Ureter (tissue), 1 donor: ENCODE measurements at places on chromosomes 4 and X.

GRCh38 chr4:13627178-13627605 lies 333 bp downstream of the BOD1L1 start:
- no peak for DNase-seq

GRCh38 chr4:185219551-185220344 lies 10.3 kb downstream of the SNX25 start:
- DNase-seq, result peak; percentile 66

DNA sequence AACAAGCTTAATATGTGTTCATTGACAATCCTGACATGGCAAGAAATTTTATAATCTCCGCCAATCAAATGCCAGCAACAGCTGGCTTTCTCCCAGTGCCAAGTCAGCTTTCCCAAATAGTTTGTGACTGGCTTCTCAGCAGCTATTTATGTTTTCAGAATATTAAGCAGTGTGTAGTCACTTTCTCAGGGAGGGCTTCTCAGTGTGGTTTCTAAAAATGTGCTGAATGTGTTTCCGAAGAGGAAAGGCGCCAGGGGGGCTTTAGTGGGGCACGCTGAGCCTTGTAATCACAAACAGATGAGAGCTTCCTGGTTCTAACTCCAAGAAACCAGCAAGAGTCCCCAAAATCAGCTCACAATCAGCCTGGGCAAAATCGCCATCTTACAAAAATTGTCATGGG lies 258.7 kb upstream of the CPEB2 start:
- no peak for DNase-seq

- no peak for DNase-seq
These were observed 146.4 kb downstream of the GPC3 start for GRCh38 chrX:133838761-133839676.

- no peak for DNase-seq
These were observed 182.8 kb upstream of the C1QTNF7 start for GRCh38 chr4:15245006-15245530.

DNA sequence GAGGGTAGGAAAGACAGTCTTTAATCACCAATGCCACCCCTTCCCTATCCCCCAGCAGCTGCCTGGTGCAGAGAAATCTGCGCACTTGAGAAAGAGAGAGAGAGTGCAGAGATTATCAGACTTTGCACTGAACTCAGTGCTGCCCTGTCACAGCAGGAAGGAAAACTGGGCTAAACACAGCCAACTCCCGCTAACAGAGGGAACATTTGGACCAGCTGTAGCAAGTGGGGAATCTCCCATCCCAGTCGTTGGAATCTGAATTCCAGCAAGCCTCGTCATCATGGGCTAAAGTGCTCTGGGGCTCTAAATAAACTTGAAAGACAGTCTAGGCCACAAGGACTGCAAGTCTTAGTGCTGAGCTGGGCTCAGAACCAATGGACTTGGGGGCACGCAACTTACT lies 168.7 kb downstream of the DLG3 start:
- DNase-seq, result no peak

- no peak for DNase-seq
These were observed 32.7 kb upstream of the TMEM150C start for GRCh38 chr4:82594456-82594855.

DNA sequence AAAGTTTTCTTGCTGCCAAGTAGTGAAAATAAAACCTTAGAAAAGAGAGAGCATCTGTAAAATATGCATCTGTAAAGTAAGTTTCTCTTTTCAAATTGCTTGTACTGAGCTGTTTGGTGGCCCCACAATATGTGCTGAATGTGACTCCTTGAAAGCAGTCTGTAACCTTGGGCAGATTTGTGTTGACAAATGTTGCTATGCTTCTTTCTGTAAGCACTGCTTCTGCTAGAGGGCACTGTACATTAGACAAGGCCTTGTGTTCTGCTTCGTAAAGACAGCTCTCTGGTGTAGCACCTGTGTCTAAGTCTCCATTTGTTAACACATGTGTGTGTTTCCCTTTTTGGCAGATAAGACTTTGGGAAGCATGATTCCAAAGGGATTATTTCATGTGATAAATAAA lies 56.6 kb upstream of the NRK start:
- no peak for DNase-seq

DNA sequence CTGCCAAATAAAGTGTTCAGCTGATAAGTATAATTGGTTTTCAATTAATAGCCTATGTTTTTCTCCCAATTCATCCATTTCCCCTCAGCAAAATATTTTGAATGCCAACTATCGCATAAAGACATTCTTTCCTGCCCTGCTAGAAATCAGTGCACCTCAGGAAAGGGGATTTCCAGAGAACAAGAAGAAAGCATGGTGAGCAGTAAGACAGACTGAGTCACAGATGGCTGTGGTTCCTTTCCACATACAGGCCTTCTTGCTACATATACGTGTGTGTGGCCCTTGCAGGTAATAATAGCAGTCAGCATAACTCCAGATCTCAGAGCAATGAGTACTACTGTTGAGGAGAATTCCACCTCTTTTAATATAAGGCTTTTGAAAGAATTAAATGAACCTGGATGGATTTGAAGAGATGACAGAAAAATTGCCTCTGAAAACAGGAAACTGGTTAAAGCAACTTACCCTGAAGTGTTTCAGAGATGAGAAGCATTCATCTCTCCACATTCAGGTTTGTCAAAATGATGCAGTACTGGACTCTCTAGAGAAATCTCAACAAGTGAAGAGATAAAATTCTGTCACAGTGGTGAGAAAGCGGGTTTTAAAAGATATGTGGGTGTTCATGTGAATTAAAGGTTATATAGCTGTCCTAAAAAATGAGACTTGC lies 13.6 kb downstream of the GASK1B start:
- no peak for DNase-seq

DNA sequence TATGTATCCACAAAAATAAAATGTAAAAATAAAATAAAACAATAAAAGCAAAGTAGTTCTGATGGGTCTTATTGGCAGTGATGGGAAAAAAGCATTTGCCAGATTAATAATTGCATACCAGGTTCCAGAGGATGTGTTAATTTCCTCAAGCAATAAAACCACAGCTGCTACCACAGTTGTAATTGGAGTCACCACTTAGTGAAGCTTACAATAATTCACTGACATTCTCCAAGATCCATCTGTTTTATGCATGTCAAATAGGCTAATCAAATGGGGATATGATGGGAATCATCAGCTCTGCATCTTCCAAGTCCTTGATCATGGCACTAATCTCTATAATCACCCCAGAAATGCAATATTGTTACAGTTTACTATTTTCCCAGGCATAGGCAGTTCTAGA lies 123.5 kb upstream of the EMCN start:
- DNase-seq, result no peak

DNA sequence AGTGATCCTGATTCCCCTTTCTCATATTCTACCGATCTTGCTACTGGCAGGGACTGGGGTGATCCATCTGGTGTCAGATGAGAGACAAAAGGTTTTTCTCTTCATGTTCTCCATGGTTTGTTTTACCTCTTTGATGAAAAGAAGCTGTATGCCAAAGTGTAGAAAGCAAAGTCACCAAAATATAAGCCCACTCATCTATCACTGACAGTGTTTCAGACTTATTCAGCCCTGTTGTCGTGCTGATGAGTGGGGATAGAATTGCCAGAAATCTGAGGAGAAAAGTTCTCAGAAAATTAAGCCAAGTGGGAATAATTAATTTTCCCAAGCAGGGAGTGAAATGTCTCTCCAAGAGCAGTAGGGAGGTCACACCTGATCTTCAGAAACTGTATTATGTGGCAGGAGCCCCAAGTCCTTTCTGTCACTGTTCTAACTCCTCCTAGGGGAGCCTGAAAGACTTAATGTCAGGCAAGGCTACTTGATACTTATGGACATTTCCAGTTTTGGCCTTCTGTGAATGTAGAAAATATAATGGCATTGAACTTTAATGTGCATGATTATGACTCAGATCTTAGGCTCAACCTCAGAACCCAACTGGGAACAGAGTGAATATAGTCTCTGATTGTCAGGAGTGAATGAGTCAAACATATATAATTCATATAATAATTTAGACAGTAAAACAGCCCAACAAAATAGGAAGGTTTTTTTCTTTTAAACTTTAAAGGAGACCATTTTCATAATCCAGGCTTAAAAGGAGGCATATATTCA lies 298.1 kb downstream of the ANKRD50 start:
- DNase-seq, result no peak

DNA sequence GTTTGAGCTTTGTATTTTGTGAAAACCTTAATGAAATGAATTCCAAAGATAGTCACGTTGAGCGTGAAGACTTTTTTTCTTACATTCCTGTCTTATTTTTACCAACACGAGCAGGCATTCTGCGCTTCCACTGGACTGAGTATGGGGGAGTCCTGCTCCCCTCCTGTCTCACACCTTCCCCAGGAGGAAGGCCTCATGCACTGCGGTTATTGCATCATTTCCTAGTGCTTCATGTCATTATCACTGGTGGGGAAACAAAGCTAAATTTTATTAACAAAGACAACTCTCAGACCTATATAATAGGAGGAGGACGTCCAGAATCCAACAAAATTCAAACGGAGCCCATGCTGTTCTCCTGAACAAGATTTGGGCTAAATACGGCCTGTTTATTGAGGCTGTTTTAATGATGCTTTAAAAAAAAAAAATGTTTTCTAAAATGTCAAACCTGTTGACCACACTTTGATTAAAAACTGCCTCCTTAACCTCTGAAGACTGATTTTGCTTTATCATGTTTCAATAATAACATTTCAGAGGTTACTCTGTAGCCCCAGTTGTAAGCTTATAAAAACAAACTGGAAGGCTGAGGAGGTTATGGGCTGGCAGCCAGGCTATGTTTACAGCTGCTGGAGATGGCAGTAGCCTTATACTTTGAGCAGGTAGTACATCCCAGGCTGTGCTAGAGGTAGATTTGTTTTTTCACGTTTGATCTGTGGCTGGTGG lies 118.0 kb downstream of the SOWAHB start:
- DNase-seq, result no peak

GRCh38 chr4:147707892-147708672 lies 23.8 kb upstream of the ARHGAP10 start:
- no peak for DNase-seq

DNA sequence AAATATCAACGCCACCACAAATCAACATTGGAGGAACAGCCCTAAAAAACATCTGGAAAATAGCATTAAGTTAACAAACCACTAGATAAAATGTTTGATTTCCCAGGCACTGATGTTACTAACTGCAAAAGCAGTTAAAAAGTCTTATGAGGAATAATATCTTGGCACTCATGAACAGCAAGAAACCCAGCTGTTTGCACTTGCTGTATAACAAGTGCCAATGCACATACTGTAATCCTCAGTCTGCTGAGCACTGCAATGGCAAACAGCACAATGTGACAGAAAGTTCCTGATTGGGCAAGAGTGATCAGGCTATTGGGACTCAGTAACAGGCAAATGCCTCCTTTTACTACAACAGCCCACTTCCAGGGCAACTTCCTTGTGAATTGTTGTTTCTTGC lies 20.8 kb upstream of the SEC24B start:
- DNase-seq, result no peak

DNA sequence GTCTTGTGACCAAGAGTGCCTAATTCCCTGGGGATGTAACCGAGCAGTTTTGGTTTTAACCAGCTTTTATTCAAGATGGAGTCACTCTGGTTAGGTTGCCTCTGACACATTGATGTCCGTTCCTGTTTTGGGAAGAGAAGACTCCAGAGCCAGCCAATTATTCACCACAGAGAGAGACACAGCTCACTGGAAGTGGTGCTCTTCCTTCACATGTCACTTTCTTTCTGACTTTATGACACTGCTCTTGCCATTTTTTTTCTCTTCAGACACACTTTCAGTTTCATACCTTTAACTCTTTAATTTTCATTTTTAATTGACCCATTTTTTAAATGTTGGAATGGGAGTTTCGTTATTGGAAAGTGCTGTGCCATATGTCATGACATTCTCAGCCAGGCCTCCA lies 418.4 kb upstream of the FSTL5 start:
- DNase-seq, result no peak

DNA sequence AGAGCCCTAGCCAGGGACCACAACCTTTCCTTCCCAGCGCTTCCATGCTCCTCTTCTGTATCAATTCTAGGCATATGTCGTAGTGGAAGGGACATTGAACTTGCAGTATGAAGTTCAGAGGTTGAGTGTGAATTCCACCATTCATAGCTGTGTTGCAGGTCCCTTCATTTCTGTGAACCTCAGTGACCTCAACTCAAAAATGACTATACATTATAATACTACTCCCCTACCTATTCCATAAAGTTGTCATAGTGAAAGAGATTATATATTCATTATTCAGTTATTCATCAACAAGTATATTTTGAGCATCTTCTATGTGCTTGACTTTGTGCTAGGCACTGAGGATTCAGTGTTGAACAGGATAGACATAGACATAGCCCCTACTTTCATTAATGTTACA lies 28.0 kb downstream of the SH3BGRL start:
- no peak for DNase-seq

DNA sequence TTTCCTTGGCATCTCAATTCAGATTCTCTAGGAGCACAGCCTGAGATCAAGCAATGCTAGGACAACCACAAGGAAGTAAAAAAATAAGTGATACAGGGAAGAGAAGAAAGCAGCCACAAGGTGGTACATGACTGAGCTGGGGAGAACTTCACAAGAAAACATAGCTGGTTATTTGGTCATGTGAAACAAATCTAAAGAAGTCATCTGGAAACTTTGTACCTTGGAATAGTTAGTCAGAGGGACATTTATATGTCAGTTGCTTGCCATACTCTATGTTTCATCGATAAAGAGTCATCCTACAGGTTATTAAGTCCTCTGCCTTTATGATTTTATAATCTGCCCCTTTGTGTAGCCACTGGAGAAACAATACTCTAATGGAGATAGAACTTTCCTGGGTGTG lies 575.1 kb downstream of the IL15 start:
- DNase-seq, result no peak

DNA sequence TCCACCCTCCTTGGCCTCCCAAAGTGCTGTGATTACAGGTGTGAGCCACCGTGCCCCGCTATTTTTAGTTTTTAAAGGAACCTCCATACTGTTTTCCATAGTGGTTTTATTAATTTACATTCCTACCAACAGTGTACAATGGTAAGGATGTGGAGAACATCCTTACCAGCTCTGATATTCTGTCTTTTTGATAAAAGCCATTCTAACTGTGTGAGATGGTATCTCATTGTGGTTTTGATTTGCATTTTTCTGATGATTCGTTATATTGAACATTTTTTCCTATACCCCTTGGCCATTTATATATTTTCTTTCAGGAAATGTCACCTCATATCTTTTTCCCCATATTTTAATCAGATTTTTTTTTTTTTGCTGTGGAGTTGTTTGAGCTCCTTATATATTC lies 14.2 kb upstream of the TLR2 start:
- DNase-seq, result no peak

GRCh38 chr4:33176566-33176965 lies 2456.4 kb downstream of the PCDH7 start:
- no peak for DNase-seq

GRCh38 chrX:103794119-103794518 lies 17.5 kb downstream of the PLP1 start:
- DNase-seq, result no peak

- no peak for DNase-seq
These were observed 47.8 kb upstream of the DUSP21 start for GRCh38 chrX:44795945-44796450.
